ENCODE measurements at places on chromosomes 7 and 10. TPM values are rescaled to one million over a fixed set of nuclear protein-coding genes. Genes with fewer than 3 reads are reported as not detected.
A peak's percentile ranks its signal among the peaks of the same experiment; 100 is the strongest.

SEMA3A gene
- total RNA-seq, result 34.8 TPM

- H3K36me3 ChIP-seq, result no peaks in the 10 kb centered on the region
- no peak for DNase-seq
- no peak overlapping the region for H3K4me3 ChIP-seq
- H3K4me1 ChIP-seq, result no peaks in the 10 kb centered on the region
- no peaks in the 10 kb centered on the region for H3K27me3 ChIP-seq
- H3K27ac ChIP-seq, result no peak overlapping the region
Observed at GRCh38 chr10:75941223-75941801, 509.9 kb downstream of the LRMDA start.

DNA sequence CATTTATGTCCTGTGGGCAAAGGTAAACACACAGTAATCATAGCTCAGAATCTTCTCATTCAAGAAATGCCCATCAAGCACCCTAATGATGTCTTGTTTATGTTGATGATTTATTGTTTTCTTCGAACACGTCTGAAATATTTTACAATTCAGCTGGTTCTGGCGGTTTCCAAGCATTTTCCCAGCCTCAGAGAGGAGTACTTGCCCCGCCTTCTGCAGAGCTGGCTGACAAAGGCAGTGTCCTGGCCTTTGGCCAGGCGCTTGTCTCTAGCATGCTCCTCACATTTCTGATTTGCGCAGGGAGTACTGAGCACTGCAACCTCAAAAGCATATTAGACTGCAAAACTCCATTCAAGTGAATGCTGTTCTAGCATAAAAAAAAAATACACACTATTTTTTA, 314.2 kb upstream of the GNAI1 start:
- peak; percentile 83 for DNase-seq
- H3K4me3 ChIP-seq, result no peak overlapping the region
- no peaks in the 10 kb centered on the region for H3K36me3 ChIP-seq
- H3K27me3 ChIP-seq, result no peaks in the 10 kb centered on the region
- H3K4me1 ChIP-seq, result peaks cover 5% of the 10 kb centered on the region

DNA sequence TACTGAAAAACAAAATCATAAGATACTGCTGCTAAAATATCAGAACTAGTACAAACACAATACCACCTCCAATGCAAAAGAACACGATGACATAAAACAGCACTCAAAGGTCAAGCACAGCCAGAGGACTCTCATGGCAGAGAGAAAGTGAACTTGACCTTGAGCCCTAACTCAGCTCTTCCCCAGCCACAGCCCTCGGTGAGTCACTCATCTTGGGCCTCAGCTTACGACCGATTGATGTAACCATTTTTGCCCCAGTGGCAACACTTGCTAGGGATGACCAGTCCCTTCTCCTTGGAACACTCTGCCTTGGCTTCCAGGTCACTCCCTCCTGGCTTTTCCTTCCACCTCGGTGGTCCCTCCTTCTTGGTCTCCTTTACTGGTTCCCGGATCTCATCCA, 77.8 kb downstream of the JAZF1 start:
- H3K27ac ChIP-seq, result no peak overlapping the region
- DNase-seq, result no peak
- H3K27me3 ChIP-seq, result no peaks in the 10 kb centered on the region
- no peak overlapping the region for H3K4me3 ChIP-seq
- H3K4me1 ChIP-seq, result peaks cover 44% of the 10 kb centered on the region

DNA sequence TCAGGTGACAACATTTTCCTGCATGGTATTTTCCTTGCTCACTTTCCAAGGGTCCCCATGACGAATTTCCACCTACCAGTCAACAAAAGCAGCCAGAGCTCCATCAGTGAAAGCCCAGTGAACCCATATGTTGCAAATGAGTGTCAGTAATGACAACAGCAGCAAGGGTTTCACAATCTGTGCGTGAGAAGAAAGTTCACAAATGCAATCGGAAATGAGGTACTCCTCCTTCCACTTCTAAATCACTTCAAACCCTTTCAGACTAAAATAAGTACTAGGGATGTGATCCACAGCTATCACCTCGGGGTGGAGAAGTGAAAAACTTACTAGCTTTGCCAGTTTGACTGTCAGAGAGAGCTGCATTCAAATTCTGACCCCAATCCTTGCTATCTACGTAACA, 55.6 kb upstream of the BET1 start:
- no peak overlapping the region for H3K4me3 ChIP-seq
- H3K27ac ChIP-seq, result no peak overlapping the region
- DNase-seq, result no peak

- no peak overlapping the region for H3K4me3 ChIP-seq
- DNase-seq, result no peak
- H3K27me3 ChIP-seq, result no peaks in the 10 kb centered on the region
- no peak overlapping the region for H3K27ac ChIP-seq
- peaks cover 14% of the 10 kb centered on the region for H3K36me3 ChIP-seq
Observed at GRCh38 chr10:113895018-113895417, 40.6 kb downstream of the NHLRC2 start.

DNA sequence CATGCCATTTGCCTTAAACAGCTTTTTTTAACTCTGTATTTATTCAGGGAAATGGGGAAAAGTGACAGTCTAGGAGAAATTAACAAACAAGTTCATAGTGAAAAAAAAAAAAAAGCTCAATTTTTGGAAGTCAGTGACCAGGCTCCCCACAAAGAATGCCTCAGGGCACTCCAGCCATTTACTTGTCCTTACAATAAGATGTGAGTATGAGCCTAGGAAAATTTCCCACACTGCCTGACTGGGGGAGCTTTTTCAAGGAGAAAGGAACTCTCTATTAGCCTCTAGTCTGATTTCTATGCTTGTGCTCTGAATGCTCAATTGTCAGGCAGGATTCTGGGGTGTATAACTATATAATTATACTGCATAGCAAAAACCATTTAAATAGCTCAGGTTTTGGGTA, 74.9 kb upstream of the NRBF2 start:
- no peak overlapping the region for H3K27ac ChIP-seq
- H3K4me1 ChIP-seq, result no peaks in the 10 kb centered on the region
- no peaks in the 10 kb centered on the region for H3K36me3 ChIP-seq

DNA sequence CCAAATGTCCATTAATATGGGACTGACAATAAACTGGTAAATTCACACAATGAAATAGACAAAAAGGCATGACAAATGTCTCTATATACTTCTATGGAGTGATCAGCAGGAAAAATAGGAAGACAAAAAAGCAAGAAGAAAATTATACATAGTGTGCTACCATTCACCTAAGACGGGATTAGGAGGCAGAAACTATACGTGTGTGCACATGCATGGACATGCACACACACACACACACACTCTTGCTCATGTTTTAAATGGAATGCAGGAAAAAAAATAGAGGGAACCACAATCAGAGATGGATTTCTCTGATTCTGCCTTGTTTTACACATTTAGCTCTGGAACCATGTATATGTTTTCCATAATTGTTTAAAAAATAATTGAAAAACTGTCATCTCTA, 119.0 kb downstream of the ZFAND4 start:
- H3K27me3 ChIP-seq, result no peaks in the 10 kb centered on the region
- H3K4me1 ChIP-seq, result peaks cover 15% of the 10 kb centered on the region
- H3K4me3 ChIP-seq, result no peak overlapping the region
- H3K27ac ChIP-seq, result no peak overlapping the region
- H3K36me3 ChIP-seq, result peaks cover 4% of the 10 kb centered on the region

- H3K36me3 ChIP-seq, result no peaks in the 10 kb centered on the region
- no peak overlapping the region for H3K27ac ChIP-seq
- H3K27me3 ChIP-seq, result no peaks in the 10 kb centered on the region
Observed at GRCh38 chr7:105851064-105851463, 25.3 kb downstream of the ATXN7L1 start.

DNA sequence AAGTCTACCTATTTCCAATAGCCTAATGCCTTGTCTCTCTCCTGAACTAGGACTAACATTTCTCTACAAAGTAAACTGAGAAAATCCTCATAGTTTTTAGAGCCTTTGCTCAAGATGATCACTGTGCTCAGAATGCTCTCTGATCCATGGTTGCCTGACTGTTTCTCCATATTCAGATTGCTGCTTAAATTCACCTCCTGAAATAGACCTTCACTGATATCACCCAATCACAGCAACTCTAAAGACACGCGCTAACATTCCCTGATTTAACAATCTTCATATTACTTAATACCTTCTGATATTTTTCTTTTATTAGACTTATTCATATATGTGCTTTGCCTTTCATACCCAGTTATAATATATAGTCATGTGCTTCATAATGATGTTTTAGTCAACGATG, 148.9 kb upstream of the SP4 start:
- H3K36me3 ChIP-seq, result no peaks in the 10 kb centered on the region
- H3K4me3 ChIP-seq, result no peak overlapping the region
- no peaks in the 10 kb centered on the region for H3K27me3 ChIP-seq
- H3K27ac ChIP-seq, result no peak overlapping the region
- no peak for DNase-seq

DNA sequence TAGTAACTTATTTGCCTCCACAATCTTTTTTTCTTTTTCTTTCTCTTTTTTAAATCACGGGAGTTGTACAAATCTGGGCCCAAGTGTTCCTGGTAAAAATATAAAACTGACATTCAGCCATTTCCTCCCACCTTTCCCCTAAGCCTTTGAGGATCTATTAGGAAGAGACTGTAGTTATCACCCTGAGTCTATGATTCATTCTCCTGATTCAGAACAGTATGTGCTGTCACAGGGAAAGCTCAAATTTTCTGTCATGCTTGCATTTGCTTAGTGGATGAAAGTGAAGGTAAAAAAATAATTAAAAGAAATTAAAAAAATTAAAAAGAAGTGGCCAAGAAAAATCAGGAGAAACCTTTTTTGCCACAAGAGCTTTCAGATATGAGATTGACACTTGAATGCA, 71.7 kb downstream of the KIF20B start:
- no peak overlapping the region for H3K4me3 ChIP-seq
- H3K27me3 ChIP-seq, result no peaks in the 10 kb centered on the region
- DNase-seq, result no peak
- H3K27ac ChIP-seq, result no peak overlapping the region
- H3K36me3 ChIP-seq, result peaks cover 15% of the 10 kb centered on the region

DNA sequence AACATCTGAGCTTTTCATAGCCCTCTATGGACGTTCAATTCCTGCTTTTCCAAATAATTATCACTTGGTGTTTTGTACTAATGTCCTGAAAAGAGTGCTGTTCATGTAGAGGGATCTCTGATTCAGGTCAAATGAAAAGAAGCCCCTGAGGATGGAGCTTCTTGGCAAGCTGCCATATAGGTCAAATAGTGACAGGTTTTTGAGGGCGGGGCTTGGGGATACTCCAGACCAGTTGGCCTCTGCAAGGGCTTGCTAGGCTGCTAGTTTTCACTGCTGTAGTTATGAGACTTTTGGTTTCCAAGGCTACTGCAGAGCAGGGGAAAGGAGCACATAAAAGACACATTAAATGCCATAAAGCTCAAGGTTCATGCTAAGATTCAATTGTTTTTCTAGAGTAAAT, 257.2 kb upstream of the CACNA2D1 start:
- peak; percentile 6 for DNase-seq
- H3K27ac ChIP-seq, result no peak overlapping the region
- no peak overlapping the region for H3K4me3 ChIP-seq
- no peaks in the 10 kb centered on the region for H3K36me3 ChIP-seq
- H3K4me1 ChIP-seq, result no peaks in the 10 kb centered on the region
- no peaks in the 10 kb centered on the region for H3K27me3 ChIP-seq

GRCh38 chr7:36972140-36972518, 247.8 kb upstream of the AOAH start:
- peak overlapping the region; percentile 64 for H3K27ac ChIP-seq
- H3K4me3 ChIP-seq, result no peak overlapping the region
- DNase-seq, result no peak

GRCh38 chr10:113718969-113719822, 32.3 kb upstream of the PLEKHS1 start:
- no peak for DNase-seq
- no peak overlapping the region for H3K4me3 ChIP-seq
- H3K27me3 ChIP-seq, result no peaks in the 10 kb centered on the region
- peaks cover 4% of the 10 kb centered on the region for H3K4me1 ChIP-seq
- peaks cover 73% of the 10 kb centered on the region for H3K36me3 ChIP-seq

- H3K27me3 ChIP-seq, result no peaks in the 10 kb centered on the region
- H3K27ac ChIP-seq, result peak within 1 kb of the TSS; percentile 33
- H3K36me3 ChIP-seq, result no peaks in the 10 kb centered on the region
Observed at GRCh38 chr10:44911081-44911540, at the start of gene TMEM72. TMEM72 (plus strand) TSS chr10:44911337; CDS start chr10:44911513, 176 bp downstream.

DNA sequence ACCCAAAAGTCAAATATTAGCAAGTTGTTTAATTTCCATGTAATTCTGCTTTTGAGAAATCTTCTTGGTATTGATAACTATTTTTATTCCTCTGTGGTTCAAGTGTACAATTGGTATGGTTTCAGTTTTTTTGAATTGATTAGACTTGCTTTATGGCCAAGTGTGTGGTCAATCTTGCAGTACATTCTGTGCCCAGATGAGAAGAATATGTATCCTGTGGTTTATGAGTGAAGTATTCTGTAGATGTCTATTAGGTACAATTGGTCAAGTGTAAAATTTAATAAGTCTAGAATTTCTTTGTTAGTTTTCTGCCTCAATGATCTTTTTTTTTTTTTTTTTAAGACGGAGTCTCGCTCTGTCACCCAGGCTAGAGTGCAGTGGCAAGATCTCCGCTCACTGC, 36.6 kb upstream of the C7orf33 start:
- no peak for DNase-seq
- no peaks in the 10 kb centered on the region for H3K36me3 ChIP-seq
- peaks cover 5% of the 10 kb centered on the region for H3K27me3 ChIP-seq
- H3K27ac ChIP-seq, result no peak overlapping the region
- no peak overlapping the region for H3K4me3 ChIP-seq

GRCh38 chr7:73770002-73770859, at the start of gene CLDN3:
CLDN3 (minus strand) TSS chr7:73770270; CDS start chr7:73770049, 221 bp downstream.
- H3K36me3 ChIP-seq, result no peaks in the 10 kb centered on the region
- DNase-seq, result peak; percentile 92
- peak within 1 kb of the TSS; percentile 32 for H3K27ac ChIP-seq
- peaks cover 22% of the 10 kb centered on the region for H3K4me1 ChIP-seq
- H3K4me3 ChIP-seq, result peak within 1 kb of the TSS; percentile 40

DNA sequence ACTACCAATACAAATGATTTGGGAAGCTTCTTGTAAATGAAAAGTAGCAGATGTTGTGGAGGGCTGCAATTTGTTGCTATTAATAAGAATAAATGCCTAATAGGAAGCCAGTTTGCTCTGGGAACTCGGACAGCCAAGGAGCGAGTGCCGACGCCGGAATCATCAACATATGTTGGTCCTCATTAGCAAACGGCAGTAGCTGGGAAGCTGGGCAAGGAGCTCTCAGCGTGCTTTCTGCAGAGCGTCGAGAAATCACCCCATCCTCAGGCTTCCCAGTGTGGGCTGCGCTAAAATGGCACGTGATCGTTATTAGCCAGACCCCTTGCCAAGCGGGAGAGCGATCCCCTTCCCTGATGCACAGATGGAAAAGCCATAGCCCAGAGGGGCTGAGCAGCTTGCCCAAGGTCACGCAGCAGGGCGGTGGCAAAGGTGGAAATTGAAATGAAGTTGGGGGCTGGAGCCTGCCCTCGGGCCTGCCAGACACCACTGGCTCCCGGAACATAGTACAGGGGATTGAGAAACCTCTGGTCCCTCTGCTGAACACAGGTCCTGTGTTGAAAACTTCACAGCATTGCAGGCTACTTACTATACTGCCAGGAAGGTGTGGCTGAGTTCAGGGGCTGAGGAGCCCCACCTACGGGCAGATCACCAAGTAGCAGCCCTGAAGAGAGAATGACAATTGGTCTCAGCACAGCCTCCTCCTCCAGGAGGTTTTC, 326.9 kb downstream of the PLXNA4 start:
- H3K27me3 ChIP-seq, result no peaks in the 10 kb centered on the region
- peak overlapping the region; percentile 64 for H3K27ac ChIP-seq
- H3K4me1 ChIP-seq, result peaks cover 29% of the 10 kb centered on the region
- peak; percentile 49 for DNase-seq
- H3K4me3 ChIP-seq, result no peak overlapping the region
